ENCODE measurements at places on chromosomes 1 and 21. TPM values are rescaled to one million over a fixed set of nuclear protein-coding genes. Genes with fewer than 3 reads are reported as not detected.

PCSK9 gene
- total RNA-seq: 18.3 TPM

OR14K1 gene
- not detected for total RNA-seq

KCNJ15 gene
- total RNA-seq: 15.5 TPM

BROX gene
- total RNA-seq: 41.4 TPM

LCE2B gene
- total RNA-seq: not detected

TSPAN2 gene
- total RNA-seq: 0.68 TPM

MROH9 gene
- total RNA-seq: not detected

MATN1 gene
- total RNA-seq: not detected

CDK18 gene
- 3.5 TPM for total RNA-seq

CELA3B gene
- not detected for total RNA-seq

GPX7 gene
- 1.6 TPM for total RNA-seq

CD1B gene
- not detected for total RNA-seq

ABCA4 gene
- 0.08 TPM for total RNA-seq

LMOD1 gene
- total RNA-seq: 4.1 TPM

IL20 gene
- not detected for total RNA-seq

TDRD5 gene
- not detected for total RNA-seq

ADAM30 gene
- not detected for total RNA-seq

ZNF683 gene
- total RNA-seq: not detected

MIXL1 gene
- not detected for total RNA-seq

SSU72 gene
- total RNA-seq: 106 TPM

IL19 gene
- total RNA-seq: 5.5 TPM

ATAD3B gene
- total RNA-seq: 13.7 TPM

SERPINC1 gene
- total RNA-seq: 0.32 TPM

BRINP3 gene
- not detected for total RNA-seq

TRAF3IP3 gene
- 0.80 TPM for total RNA-seq

CHI3L2 gene
- 7.7 TPM for total RNA-seq

RCOR3 gene
- 18.9 TPM for total RNA-seq
